ENCODE measurements at places on chromosomes 4 and X.

DNA sequence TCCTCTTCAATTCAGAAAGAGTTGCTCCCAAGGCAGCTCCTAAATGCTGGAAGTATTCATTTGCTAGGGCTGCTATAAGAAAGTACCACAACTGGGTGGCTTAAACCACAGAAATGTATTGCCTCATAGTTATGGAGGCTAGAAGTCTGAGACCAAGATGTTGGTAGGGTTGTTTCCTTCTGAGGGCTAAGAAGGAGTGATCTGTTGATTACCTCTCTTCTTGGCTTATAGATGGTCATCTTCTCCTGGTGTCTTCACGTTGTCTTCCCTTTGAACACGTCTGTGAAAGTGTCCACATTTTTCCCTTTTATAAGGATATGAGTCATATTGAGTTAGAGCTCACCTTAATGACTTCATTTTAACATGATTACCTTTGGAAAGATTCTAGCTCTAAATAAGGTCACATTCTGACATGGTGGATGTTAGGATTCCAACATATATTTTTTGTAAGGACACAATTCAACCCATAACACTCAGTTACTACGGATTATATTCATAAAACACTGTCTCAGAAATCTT, 266.3 kb downstream of the SPATA18 start:
- no peak for DNase-seq

GRCh38 chrX:117840645-117841044, 276.0 kb downstream of the KLHL13 start:
- no peak for DNase-seq

DNA sequence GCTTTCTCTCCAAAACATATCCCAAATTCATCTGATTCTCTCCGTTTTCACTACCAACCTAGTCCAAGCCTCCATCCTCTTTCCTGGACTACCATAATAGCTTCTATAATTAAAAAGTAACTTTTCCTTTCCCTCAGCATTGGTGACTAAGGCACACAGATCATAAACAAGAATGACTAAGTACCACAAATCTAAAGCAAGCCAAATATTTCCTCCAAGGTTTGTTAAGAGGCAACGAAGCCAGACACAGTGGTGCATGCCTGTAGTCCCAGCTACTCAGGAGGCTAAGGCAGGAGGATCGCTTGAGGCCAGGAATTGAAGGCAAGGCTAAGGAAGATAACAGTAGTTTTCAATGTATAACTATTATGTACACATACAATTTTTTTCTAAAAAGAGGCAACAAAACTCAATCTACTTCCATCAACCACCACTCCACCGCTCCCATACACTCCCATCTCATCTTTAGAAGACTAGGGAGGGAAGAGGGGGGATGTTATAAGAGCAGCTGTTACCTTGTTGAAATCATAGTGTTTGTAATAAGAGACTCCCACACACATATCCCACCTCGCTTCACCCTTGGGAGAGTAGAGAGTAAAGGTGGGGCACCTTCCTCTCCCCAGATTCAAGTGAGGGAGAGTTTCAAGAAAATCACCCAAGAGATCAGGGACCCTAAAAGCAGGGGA, 4.2 kb upstream of the JCHAIN start:
- DNase-seq: no peak

- no peak for DNase-seq
Measured at GRCh38 chr4:26299254-26299882, 21.4 kb upstream of the RBPJ start.

All from stimulated activated CD4-positive, alpha-beta T cell treated with anti-CD3 and anti-CD28 coated beads, Interleukin-15, amount 100 ng/mL, for 1 hour (primary cell).